ENCODE measurements at places on chromosomes 7 and 10.

GRCh38 chr7:69049326-69049725, 548.9 kb upstream of the AUTS2 start:
- no peak for DNase-seq

GRCh38 chr7:119335405-119335804, 937.6 kb upstream of the KCND2 start:
- no peak for DNase-seq

DNA sequence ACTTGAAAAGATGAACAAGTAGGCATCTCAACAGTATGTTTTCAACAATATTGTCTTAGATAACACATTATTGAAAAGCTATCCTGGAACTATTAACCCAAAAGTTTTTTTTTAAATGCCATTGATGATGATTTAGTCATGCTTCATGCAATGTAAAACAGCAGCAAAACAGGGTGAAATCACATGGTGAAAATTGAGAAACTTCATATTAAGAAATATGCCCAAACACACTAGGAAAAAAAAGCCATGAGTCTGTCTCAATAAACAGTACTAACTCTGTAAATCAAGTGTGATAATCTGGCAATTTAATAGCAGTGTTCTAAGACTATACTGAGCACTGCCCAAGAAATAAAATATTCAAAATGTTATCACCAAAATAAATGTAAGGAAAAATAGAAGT, 613.1 kb downstream of the KCNMA1 start:
- DNase-seq: no peak

GRCh38 chr7:3141326-3141725, 97.7 kb upstream of the CARD11 start:
- DNase-seq: no peak

GRCh38 chr10:113177156-113177935, 227.3 kb downstream of the TCF7L2 start:
- no peak for DNase-seq

- no peak for DNase-seq
These were observed 216.6 kb downstream of the TWIST1 start for GRCh38 chr7:18900803-18901202.

DNA sequence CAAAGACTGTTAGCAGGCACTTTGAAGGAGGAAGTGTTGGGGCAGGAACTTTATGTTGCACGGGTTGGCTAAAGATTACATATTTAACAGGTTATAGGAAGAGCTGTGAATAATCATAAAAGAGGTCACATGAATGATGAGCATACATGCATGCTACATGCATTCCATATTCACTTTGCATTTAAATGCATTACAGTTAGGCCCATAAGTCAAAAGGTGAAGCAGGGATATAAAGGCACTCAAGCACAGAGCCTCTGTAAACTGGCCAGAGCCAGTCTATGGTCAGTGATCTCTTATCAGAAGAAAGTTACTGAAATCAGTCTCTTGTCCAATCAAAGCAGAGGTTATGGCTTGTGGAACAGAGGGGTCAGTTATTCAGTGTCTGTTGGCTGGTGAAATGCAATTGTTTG, 7.3 kb upstream of the ANKRD7 start:
- no peak for DNase-seq

GRCh38 chr10:124170631-124171030, 77.2 kb upstream of the CHST15 start:
- no peak for DNase-seq

DNA sequence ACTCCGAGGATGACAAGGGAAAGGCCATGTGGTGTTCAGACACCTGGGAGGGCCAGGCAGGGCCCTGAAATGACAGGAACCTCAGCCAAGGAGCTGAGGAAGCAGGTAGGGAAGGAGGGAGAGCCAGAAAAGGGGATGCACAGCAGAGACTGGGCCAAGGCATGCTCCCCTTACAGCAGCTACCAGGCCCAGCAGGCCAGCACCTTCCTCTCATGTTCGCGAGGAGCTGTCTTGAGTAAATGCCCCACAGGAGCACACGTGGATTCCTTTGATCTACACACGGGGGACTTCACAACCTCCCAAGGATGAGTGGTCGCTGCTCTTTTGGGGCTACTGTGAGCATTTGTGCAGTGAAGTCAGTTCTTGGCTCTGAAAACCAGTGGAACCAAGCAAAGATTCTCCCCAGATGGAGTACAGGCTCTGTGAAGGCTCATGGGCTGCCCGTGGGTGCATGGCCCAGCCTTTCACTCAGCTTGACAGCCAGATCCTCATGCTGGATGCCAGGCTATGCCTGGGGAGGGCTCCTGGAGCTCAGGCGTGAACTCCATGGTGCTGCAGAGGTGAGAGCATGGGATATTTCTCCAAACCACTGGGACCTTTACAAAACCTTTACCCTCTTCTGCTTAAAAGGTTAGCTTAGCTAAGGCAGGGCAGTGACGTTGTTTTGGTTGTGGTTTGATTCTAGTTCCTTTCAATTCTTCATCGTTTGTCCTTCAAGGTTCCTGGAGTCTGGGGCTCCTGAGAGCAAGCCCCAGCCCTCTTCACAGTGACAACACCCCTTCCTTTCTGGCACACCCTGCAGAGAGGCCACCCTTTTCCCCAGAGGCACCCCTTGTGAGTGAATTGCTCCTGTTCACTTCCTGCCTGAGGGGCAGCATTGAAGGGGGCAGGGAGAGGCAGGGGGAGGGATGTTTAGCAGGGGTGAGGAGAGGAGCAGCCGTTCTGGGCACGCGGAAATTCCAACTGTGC, 74.2 kb upstream of the ZPBP start:
- DNase-seq: no peak

All from stimulated activated CD4-positive, alpha-beta T cell treated with anti-CD3 and anti-CD28 coated beads, Interleukin-15, amount 100 ng/mL, for 48 hours (primary cell).